ENCODE measurements at places on chromosomes 5 and 9.

- no peak for DNase-seq
Observed at GRCh38 chr5:2381861-2382260, 369.6 kb downstream of the IRX2 start.

GRCh38 chr5:4737868-4738267, 402.3 kb upstream of the ADAMTS16 start:
- no peak for DNase-seq

GRCh38 chr5:111144352-111144930, 52.3 kb downstream of the WDR36 start:
- DNase-seq: no peak

DNA sequence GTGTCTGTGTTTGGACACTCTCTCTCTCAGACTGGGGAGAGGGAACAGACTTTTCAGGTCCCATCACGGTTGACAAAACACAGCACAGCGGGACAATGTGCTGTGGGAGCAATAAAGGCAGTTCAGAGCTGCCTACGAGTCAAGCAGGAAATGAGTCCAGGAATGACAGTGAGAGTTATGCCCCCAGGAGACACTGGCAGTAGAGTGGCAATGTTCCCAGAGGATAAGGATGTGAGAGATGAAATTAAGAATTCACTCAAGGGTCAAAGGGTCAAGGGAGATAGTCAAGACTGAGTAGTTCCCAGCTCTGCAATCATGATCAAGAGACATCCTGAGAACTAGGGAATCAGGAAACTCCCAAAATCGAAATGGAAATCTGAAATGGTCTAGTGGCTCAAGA, 156.1 kb downstream of the LURAP1L start:
- no peak for DNase-seq

DNA sequence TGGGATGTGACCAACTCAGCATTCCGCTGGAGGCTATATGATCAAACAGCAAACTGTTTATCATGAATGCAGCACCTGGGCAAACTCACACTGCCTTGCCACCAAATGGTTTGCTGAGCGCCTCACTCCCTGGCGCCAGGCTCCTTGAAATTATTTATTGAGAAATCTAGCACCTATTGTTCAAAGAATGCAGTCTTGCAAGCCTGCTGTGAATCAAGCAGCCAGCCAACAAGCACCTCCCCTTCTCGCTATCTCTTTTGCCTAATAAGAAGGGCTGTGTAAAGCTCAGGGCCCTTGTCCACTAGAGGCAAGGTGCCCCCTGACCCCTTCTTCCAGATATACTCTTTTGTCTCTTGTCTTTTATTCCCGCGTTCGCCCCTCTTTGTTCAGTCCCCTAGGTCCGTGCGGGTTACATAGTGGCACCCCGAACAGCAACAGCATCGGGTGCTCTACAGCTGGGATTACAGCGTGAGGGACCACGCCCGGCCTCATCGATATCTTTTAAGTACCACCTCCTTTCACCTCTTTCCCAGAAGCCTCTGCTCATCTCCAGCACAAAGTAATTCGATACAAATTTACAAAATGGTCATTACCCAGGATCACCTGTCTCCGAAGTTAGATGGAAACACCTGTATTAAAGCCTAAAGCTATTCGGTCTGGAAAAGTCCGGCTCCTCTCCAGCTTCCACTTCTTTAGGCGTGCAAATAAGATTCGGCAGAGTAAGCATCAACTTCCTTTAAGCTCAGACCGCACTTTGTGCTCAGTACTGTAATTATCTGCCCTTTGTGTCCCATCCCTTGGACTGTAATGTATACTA, 896 bp downstream of the RIGI start:
- no peak for DNase-seq

DNA sequence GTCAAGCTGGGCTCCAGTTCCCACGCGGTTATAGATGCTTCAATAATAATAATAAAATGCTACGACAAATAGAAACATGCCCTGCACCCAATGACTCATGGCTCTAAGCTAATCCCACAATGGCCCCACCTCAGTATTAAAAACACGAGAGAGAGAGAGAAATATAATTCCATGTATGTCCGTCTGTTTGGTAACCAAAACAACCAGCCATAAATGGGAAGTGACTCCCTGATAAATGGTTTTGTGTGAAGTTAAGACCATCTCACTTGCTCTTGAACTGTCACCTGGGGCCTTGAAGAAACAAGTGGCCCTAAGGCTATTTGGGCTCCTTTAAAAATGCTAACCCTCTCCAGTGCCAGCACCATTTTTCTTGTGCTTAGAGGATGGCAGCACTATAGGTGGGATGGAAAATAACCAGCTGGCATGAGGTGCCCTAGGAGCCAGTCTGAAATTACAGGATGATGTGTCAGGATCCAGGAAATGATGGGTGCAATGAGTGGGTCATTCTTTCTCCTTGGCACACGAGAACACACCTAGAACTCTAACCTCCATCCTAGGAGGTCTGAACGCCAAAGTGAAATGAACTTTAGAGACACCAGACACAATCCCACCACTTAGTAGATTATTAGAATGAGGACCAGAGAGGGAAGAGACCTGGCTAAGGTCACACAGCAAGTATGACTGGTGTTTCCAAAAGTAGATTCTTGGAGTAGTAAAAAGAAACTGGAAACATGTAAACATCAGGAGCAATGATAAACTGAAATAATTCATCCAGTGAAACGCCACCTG, 35.7 kb upstream of the ADRB2 start:
- no peak for DNase-seq

DNA sequence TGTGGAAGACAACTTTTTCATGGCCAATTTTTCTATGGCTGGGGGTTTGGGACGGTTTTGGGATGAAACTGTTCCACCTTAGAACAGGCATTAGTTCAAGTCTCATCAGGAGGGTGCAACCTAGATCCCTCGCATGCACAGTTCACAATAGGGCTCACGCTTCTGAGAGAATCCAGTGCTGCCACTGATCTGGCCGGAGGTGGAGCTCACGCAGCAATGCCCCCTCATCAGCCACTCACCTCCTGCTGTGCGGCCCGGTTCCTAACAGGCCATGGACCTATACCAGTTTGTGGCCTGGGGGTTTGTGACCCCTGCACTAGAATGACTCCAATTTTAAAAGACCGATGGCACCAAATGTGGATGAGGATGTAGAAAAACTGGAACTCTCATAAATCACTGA, 127.2 kb upstream of the IER5L start:
- DNase-seq: peak; percentile 28

DNA sequence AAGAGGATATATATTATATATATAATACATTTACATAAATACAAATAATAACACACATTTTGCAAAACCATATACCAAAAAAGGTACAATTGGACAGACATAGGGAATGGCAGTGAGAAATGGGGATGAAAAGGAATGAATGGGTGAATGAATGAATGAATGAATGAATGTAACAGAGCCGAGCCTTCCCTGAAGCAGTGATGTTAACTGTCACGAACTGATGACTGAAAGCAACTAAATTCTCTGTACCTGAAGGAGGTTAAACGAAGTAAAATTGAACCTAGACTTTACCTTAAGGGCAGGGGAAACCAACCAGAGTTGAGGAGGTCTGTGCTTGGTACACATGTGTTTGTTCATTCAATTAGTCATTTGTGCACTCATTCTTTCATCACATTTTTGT, 169.6 kb upstream of the TBC1D2 start:
- no peak for DNase-seq

DNA sequence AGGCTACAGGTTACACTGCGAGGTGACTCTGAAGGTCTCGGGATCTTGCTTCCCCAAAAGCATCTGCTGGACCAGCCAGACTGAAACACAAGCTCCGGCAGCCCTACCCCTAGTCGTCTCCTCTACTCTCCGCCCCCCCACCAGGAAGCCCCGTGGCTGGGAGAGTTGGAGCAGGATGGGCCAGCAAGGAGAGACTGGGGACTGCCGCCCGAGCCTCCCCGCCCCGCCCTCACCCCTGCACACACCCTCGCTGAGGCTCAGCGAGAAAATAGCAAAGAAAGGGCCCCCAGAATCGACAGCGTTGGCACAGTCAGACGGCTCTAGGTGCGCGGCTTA, 1.3 kb downstream of the TRIM7 start:
- DNase-seq: peak; percentile 42

DNA sequence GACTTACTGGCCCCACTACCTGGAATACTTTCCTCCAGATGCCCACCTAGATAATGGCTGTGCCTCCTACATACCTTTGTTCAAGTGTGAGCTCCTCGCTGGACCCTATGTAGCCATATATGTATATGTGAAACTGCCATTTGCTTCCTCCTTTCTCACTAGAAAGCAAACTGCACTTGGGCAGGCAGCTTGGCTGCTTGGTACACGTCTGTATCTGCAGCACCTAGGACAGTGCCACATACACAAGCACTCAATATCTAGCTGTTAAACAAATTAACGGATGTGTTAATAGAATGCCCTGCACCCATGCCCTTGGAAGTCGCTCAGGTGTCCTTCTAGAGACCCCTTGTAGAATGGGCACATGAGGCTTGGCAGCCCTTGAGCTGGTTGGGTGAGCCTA, 301.5 kb downstream of the SEMA5A start:
- no peak for DNase-seq

DNA sequence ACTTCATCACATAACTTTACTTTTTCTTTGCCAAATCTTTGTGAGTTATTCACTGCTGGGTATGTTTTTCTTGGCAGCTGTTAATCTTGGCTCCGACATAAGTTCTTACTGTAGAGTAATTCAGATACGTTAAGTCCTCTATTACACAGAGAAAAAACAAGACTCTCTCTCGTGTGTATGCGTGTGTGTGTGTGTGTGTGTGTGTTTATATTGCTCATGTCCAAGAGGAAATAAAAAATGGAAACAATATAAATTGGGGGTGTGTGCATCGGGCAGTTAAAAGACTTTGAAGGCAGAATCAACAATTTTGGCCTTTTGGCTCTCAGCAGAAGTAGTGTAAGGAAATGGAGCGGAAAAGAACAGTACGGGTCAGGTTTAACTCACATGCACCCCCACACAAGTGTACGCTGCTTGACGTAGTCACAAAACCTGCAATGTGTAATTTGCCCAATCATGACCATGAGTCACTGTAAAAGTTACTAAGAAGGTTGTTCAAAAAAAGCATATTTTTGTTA, 67.2 kb upstream of the IFNE start:
- DNase-seq: no peak

DNA sequence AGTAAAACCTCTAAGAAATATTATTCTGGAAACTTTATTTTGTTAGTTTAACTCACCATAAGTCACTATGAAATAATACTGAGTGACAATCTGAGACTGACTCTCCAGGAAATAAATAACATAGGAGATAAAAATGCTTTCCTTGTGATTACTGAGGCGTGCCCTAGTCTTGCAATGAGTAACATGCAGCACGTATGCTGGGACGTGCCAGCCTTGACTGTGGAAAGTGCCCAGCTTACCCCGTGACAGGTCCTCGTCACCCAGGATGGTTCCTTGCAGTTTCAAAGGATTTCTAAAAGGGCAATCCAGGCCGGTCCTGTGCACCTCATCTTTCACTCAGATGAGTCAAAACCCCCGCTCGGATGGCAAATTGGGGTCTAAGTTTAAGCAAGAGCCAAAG, 720.8 kb upstream of the ADAMTS16 start:
- no peak for DNase-seq

DNA sequence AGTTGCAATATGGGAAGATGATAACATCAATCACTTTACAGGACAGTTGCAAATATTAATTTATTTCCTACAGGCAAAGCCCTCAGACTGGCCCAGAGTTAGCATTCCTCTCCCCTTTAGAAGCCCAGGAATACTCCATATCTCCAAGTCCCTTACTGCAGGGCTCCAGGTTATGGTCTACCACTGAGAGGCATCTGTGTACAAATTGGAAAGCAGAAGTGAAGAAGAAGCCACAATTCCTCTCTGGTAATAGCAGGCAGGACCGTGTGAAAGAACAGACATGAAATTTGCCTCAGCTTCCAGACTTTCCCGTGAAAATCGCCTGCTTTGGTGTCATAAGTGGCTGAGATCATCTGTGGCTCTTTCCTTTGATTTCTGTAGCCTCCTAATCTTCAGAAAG, 289.6 kb downstream of the GLIS3 start:
- no peak for DNase-seq

DNA sequence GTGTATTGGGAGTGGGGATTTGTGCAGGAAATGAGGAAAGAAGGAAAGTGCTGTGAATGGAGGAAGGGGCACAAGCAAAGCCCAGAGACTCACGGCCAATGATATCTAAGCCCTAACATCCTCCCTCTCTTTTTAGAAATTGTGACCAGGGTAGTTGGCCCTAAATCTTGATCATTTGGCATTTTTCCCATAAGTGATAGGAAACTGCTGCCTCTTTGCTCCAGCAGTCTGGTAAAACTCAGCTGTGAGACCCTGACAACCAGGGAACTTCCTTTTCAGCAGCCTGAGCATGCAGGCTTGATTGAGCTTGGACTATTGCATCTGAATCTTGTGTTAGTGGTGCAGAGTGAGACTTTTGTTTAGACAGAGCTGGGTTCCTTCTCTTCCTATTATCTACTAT, 9.6 kb upstream of the ADRB2 start:
- no peak for DNase-seq

- DNase-seq: no peak
Observed at GRCh38 chr9:101893661-101894646, 155.5 kb upstream of the GRIN3A start.

- DNase-seq: no peak
Observed at GRCh38 chr9:8628791-8629190, 829.2 kb upstream of the DMAC1 start.

DNA sequence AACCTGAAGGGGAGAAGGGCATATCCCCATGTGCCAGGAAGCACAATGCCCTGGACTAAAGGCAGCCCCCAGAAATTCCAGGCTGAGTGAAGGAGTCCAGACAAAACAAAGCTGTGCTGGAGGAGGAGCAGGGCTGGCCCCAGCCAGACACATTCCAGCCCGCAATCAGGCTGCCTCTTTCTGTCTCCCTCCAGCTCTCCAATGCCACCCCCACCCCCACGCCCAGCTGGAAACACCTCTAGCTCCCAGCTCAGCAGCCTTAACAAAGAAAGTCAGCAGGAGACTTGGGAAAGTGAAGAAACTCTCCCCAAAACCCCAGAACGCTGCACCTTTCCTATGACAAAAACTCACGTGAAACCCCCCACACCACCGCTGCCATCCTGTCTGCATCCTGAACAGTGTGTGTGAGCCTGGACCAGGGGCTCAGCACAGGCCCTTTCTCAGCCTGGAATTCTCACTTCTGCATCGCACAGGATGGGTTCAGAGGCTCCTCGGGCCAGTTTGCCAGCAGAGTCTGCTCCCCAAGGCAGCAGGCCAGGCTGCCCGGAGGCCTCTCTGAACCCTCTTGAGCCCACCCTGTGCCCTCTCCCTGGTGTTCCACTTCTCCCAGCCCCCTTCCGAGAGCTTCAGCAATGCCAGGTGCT, 96.2 kb upstream of the ICE1 start:
- DNase-seq: no peak

GRCh38 chr9:7216004-7216841, 458.4 kb downstream of the KDM4C start:
- DNase-seq: no peak

- no peak for DNase-seq
Observed at GRCh38 chr5:168946363-168946762, 354.6 kb downstream of the SLIT3 start.

DNA sequence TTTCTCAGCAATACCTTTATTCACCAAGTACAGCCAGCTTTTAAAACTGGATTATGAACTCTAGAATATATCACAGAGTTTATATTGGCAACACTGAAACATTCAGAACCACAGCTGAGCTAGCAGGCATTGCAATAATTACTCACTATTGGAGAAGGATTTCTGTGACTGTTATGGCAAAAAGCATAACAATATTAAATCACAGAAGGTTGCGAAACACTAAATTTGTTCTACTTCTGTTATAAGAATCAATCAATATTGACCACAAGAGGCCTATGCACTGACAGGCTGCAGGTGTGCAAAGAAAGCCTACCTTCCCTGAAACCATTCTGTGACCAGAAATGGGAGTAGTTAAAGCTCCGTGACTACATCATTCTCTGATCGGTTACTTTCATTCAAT, 59.2 kb downstream of the AP3B1 start:
- DNase-seq: no peak

- DNase-seq: no peak
Observed at GRCh38 chr5:31954091-31954490, 220.0 kb downstream of the GOLPH3 start.
